ENCODE measurements at places on chromosomes 2 and 18.
A peak's percentile ranks its signal among the peaks of the same experiment; 100 is the strongest.

GRCh38 chr2:175275539-175275938 is 94.0 kb upstream of the ATP5MC3 start:
- no peak for DNase-seq

- DNase-seq: no peak
Measured at GRCh38 chr2:120892271-120892966, 156.8 kb downstream of the GLI2 start.

DNA sequence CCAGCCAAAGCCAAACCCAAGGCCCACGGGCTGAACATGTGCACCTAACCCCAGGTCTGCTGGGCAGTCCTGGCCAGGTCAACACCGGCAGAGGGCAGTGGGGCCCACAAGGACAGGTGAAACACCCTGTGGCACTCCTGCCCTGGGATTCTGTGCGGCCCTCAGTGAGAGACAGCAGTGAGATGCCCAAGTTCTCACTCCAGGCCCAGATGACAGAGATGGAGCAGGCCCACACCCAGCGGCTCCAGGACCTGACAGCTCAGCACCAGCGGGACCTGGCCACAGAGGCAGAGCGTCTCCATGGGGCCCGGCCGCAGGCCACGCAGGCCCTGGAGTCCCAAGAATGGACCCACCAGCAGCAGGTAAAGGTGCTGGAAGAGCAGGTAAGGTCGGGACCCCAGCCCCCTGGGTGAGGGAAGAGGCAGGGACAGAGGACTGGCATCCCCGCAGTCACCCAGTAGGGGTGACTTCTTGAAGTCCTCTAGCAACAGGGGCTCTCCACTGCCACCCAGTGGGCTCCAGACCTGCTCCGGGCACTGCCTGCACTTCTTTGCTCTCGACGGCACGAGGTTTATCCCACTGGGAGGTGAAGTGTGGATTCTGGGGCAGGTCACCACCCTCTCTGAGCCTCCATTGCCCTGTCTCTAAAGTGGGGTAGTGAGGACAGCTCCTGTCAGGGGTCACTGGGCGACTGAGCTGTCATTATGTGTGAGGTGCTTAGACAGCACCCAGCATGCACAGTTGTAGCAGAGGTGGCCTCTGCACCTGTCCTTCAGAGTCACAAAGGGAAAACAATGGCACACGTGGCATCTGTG is 8.8 kb upstream of the SNED1 start:
- no peak for DNase-seq

GRCh38 chr2:29080886-29081743 is 6.8 kb upstream of the PCARE start:
- no peak for DNase-seq

DNA sequence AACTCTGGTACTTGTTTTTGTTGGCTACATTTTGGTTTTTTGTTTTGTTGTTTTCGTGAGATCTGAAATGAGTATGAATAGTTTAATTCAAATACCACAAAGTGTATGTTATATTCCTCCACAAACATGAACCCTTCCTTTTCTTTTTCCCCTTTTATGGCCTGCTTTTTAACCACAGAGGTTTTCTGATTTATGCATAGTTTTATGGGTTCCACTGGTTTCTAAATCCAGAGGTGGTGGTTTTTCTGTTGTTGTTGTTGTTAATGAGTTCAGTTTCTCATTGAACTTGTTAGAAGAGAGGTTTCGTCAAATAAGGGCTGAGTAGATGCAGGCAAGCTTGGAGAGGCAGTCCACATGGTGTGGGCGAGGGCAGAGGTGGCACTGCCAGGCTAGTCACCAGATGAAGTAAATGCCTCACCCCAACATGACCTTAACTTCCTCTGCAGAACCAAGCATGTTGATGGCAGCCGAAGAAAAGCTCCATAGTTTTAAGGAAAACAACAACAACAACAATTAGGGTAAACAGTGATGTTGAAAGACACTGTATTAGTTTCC is 72.5 kb downstream of the RIF1 start:
- no peak for DNase-seq

DNA sequence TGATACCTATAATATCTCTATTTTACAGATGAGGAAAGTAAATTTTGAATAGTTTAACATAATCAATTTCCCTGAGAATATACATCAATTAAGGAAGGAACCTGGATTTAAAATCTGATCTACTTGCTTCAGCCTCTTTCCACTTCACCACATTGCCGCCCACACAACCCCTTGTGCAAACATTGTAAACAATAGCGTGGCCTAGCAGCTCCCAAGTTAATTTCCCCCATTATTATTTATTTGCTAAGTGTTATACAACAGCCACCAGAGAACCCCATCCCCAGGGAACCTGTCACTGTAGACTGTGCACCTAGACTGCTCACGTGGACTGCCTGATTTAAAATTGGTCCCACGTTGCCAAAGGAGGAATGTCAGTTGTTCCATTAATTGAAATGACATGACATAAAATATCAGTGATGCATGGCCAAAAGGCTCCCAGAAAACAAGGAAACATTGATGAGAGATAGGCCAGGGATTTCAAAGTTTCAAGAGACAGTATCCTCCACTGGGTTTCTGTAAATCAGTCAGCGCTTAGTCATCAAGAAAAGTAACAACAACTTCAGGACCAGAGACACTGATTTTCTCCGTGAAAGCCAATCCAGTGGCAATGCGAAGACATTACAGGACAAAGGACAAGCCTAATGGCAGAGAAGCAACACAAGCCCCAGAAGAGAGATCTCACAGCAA is 41.3 kb downstream of the SCG2 start:
- no peak for DNase-seq

DNA sequence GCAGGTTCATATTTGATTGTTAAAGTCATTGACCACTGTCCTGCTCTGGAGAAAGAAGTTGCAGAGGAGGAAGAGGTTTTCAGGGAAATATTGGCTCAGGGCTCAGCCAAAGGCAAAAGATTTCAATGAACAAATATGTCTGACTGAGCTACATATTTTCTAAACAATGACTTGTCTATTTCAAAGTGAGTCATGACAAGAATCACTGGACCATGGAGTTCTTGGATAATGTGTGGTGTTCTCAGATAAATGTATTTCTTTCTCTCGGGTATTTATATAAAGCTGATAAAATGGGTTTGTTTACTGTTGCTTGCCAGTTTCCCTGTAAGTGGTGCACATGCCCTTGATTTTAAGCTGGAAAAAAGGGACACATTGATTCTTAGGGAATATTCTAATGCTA is 34.3 kb upstream of the RMP24 start:
- DNase-seq: no peak

GRCh38 chr18:76528477-76529432 is 33.7 kb upstream of the ZNF516 start:
- no peak for DNase-seq

GRCh38 chr18:13658436-13659204 is 67.7 kb downstream of the FAM210A start:
- no peak for DNase-seq

DNA sequence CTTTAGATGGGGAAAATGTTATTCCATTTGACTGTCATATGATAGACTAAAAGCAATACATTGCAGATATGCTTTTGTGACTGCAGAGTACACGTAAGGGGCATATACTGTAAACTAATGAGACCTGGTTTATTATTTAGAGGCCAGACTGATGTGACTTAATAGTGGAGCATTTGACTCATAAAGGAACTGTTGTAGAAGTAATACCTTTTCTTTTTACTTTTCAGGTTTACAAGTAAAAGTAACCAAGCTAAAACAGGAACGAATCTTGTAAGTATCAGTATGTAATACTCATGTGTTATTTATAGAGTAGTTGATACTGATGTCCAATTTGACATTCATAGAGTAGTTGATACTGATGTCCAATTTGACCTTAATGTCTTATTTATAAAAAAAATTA is 13.1 kb downstream of the RBBP8 start:
- no peak for DNase-seq

- no peak for DNase-seq
Measured at GRCh38 chr2:216596980-216597509, 36.2 kb upstream of the IGFBP2 start.

DNA sequence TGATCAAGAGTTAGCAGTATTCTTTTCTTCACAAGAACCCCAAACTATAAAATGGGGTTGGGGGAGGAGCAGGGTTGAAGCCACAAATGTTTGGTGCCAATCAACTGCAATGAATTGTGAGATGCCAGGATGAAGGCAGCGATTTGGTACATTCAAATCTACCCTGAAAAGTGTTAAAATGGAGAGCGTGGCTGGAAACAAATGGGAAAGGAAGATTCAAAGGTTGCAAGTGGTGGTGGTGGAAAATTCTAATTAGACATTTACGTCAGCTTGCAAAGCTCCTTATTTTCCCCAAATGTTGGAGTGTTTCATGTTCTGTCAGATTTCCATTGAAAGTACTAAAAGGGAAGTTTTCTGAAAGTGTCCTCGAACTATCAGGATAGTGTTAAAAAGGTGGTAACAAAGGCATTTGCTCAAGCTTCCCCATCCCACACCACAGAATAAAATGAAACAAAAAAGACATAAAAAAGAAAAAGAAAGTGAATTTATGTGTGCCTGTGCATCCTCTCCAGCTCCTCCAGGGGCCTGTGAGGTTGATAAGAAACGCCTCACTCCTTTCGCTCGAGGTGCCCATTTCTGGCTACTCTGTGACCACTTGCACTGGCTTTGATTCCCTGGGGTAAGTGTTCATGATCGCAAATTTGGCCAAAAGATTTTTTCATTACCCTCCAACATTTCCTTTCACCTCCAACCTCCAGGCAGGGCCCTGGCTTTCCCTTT is 424.1 kb upstream of the POU3F3 start:
- DNase-seq: no peak

- no peak for DNase-seq
Measured at GRCh38 chr2:227057743-227058447, 106.1 kb downstream of the COL4A4 start.

- no peak for DNase-seq
Measured at GRCh38 chr2:147430408-147430807, 414.4 kb upstream of the ACVR2A start.

DNA sequence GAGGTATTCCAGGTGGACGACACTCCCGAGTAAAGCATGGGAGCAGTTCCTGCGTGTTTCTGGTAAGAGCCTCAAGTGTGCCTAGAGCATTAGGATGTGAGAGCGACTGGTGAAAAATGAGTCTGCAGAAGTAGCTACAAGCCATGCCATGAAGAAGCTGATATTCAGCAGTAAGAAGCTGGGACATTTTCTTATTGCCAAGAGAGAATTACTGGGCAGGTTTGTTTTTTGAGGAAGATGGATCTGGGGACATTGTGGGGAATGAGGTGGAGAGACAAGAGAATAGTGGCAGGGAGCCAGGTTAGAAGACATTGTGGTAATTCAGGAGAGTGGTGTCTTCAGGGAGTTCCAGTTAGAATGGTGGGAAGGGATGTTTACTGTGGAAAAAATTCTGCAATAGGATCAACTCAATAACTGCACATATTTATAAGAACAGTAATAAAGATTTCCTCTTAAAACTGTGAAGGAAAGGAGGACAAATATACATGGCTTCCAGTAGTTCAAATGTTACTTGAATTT is 38.2 kb downstream of the CRIM1 start:
- DNase-seq: no peak

GRCh38 chr2:102809291-102810189 is 47.7 kb downstream of the TMEM182 start:
- no peak for DNase-seq

DNA sequence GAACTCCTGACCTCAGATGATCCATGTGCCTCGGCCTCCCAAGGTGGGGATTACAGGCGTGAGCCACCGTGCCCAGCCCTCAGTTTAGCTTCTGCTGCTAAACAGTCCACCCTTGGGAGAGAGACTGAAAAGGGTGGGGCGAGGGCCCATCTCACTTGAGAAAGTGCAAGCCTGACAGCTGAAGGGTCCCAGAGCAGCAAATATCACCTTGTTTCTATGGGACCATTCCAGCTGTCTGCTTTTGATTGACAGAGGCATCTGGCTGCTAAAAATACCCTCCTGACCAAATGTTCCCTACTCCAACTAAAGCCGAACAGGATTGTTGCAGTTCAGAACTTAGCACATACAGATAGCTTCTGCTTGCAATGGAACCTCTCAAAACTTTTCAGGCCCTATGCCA is 436 bp upstream of the SMYD1 start:
- DNase-seq: no peak

GRCh38 chr2:10028988-10029874 is 14.1 kb upstream of the KLF11 start:
- DNase-seq: peak; percentile 26

GRCh38 chr2:145927131-145927950 is 1407.4 kb upstream of the ZEB2 start:
- no peak for DNase-seq

DNA sequence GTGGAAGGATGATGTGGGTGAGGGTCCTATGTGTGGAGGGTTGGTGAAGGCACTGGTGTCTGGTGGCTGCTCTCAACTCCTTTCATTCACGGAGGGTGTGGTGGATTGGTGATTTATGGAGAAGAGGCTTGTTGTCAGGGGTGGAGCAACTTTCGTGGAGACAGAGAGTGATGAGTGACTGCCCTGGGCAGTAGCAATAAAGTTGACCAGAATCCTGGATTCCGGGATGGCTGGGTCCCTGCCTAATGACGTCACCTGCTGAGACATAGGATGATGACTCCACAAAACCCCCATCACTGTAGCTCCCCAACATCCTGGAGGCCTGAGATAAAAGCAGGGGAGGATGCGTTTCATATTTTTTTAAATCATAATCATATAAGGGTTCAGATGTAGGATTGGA is 193.0 kb downstream of the ACKR3 start:
- no peak for DNase-seq

DNA sequence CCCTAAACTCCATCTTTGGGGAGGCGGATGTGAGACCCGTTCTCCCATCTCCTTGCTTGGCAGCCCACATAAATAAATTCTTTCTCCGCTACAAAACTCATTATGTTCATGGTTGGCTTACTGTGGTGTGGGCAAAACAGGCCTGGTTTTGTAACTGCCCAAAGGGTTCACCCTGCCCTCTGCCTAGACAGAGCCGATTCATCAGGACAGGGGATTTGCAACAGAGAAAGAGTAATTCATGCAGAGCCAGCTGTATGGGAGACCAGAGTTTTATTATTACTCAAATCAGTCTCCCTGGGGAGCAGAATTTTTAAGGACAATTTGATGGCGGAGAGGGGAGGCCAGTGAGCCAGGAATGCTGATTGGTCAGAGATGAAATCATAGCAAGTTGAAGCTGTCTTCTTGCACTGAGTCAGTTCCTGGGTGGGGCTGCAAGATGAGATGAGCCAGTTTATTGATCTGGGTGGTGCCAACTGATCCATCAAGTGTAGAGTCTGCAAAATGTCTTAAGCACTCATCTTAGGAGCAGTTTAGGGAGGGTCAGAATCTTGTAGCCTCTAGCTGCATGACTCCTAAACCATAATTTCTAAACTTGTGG is 8.4 kb upstream of the RNF125 start:
- no peak for DNase-seq

- DNase-seq: no peak
Measured at GRCh38 chr2:171146633-171147032, 14.1 kb downstream of the TLK1 start.

DNA sequence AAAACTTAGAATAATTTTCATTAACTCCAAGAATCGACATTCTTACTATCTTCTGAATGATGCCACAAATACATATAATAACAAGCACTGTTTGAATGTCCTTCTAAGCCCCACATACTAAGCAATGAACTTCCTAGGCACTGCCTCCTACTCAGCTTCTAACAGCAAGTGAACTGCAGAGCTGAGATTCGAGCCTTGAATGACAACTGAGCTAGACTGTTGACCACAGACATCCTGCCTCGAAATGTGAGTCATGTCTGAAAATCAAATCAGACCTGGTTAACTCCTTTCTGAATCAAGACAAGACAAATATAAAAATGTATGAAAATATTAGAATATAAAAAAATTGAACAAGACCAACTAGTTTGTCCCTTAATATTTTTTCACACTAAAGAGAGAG is 108.1 kb downstream of the MYT1L start:
- no peak for DNase-seq

GRCh38 chr2:215604606-215605005 is 168.7 kb upstream of the FN1 start:
- DNase-seq: no peak

- no peak for DNase-seq
Measured at GRCh38 chr2:161131074-161131680, 29.1 kb upstream of the TANK start.

Data from stimulated activated CD4-positive, alpha-beta T cell treated with anti-CD3 and anti-CD28 coated beads, TNF-alpha, amount 100 ng/mL, for 4 hours (primary cell).